ENCODE measurements at places on chromosomes 2 and 18.

DNA sequence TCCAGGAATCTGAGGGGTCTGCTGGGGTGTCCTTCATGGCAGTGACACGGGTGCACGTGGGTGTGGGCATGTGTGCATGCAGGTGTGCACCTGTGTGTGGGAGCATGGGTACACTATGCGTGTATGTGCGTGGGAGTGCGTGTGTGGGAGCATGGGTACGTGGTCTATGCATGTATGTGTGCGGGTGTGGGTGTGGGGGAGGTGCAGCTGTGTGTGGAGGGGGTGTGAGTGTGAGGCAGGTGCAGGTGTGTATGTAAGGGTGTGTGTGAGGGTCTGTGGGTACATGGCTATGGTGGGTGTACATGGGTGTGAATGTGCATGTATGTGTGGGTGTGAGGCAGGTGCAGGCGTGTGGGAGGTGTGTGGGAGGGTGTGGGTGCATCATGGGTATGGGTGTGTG lies 36.3 kb downstream of the EIPR1 start:
- no peak for DNase-seq

DNA sequence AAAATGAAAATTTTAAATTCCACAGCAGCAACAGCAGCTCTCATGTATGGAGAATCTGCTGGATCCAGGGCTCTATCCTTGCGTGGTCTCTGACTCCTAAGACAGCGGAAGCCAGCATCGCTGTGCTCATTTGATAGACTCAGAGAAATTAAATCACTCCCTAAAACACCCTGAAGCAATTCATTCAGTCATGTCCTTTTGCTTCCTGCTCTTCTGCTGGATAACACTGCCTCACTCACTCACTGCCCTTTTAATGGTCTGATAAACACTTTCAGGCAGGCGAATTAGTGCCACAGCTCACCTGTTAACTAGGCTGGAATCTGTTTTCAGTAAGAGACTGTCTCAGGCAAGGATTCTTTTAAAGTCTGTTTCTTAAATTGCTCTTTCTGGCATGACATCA lies 10.0 kb downstream of the WIPF1 start:
- no peak for DNase-seq

DNA sequence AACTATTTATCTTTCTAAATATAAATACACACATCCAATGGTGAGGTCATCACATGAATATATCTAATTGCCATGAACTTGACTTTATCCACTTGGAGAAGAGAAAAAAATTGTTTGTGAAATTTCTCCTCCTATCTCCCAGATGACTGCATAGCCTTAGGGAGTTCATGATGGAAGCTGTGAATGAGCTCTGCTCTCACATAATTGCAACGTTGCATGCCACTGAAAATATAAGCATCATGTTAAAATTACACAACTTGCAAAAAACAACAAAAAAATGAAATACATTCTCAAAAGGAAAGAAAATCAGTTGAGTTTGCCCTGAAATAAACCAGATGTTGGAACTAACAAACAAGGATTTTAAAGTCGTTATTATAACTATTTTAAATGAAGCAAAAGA lies 50.6 kb upstream of the OSR1 start:
- DNase-seq, result no peak

DNA sequence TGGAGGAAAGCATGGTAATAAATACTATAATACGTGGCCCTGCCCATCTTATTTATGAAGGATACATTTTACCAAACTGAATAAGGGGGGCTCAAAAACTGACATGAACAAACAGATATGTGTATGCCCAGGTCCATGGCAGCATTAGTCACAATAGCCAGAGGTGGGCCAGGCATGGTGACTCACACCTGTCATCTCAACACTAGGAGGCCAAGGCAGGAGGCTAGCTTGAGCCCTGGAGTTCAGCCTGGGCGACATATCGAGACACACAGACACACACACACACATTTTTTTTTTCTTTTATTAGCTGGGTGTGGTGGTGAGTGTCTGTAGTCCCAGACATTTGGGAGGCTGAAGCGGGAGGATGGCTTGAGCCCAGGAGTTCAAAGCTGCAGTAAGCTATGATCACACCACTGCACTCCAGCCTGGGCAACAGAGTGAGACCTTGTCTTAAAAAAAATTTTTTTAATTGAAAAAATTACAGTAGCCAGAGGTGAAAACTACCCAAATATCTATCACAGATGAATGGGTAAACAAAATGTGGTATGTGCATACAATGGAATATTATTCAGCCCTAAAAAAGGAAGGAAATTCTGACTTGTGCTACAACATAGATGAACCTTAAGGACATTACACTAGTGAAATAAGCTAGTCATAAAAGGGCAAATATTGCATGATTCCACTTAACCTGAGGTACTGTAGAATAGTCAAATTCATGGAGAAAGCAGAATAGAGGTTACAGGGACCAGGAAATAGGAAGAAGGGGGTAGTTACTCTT lies 8.0 kb downstream of the ATP8B1 start:
- no peak for DNase-seq

DNA sequence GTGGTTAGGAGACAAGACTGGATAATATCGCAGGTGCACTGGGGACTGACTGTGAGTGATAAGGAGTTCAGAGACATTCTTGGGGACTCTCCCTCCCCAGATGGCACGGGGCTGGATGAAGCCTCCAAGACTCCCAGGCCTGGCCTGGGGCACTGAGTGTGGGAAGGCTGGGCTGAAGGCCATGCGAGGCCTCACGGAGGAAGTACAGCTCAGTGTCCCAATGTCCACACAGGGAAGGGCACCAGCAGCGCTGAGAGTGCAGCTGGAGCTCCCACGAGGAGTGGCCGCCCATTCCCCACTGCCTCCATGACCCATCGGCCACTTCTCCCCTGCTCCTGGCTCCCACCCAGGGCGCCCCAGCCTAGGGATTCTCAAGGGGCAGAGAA lies 6.5 kb downstream of the MFSD2B start:
- no peak for DNase-seq

Data from stimulated activated CD8-positive, alpha-beta memory T cell treated with anti-CD3 and anti-CD28 coated beads, Interleukin-15, amount 100 ng/mL, for 48 hours (primary cell).